GDM1 (cell line): ENCODE measurements at places on chromosomes 5 and 9.

DNA sequence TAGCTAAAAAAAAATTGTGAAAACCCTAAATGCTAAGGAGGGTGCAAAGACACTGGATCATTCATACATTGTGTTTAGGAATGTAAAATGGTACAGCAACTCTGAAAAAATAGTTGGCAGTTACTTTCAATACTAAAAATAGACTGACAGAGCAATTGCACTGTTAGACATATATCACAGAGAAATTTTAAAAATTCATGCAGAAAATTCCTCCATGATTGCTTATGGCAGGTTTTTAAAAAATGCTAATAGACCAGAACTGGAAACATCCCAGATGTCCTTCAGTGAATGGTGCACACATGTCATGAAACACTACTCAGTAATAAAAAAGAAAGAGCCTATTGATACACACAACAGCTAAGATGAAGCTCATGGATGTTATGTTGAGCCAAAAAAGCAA lies 349.8 kb upstream of the DAB2 start:
- DNase-seq = no peak

GRCh38 chr9:13607481-13608441 lies 328.3 kb upstream of the MPDZ start:
- no peak for DNase-seq

GRCh38 chr5:53934151-53934820 lies 373.8 kb downstream of the NDUFS4 start:
- DNase-seq = no peak

DNA sequence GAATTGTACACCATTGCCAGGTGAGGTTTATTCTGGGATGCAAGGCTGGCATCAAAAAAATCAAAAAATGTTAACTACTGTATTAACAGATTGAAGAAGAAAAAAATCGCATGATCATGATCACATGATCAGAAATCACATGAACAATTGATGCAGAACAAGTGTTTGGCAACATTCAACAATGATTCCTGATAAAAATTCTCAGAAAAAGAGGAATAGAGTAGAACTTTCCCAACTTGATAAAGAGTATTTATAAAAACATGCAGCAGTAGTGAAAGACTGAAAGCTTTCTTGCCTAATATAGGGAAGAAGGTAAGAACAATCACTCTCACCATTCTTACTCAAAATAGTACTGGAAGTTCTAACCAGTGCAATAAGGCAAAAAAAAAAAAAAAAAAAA lies 16.4 kb downstream of the SLCO4C1 start:
- no peak for DNase-seq

DNA sequence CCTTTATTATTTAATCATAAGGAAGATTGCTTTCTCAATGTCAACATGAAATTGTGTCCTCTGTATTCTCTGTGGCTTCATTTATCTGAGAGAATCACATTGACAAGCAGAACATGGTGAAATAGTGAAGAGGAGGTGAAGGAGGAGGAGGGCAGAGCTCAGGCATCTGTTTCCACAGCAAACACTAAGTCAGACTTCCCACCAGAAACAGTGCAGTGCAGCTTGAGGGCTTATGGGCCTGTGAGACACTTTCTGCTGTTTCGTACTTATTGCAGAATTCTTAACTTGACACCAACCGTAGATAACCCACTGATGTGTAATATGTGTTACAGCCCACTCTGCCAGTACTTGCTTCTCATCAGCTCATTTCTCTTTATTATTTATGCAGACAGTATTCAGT lies 386.3 kb downstream of the DIRAS2 start:
- no peak for DNase-seq

DNA sequence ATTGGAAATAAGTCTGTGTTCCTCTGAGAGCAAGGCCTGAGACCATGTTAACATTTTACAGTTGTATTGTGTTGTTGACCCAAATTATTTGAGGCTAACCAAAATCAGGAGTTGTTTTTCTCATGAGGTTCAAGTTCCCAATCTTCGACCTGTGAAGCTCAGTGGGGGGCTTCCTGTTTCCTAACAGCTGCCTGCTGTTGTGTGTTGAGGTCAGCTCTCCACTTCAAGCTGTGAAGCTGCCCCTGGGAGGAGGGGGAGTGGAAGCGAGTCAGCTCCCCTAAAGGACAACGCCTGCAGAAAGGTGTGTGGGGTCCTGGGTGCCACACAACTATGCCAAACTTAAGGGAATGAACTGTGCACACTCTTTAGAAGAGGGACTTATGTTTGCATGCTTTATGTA lies 295.5 kb downstream of the IRX1 start:
- no peak for DNase-seq

- DNase-seq = no peak
Measured at GRCh38 chr5:150208187-150209098, 18.6 kb downstream of the SLC6A7 start.

- no peak for DNase-seq
Measured at GRCh38 chr5:172141949-172142319, 46.1 kb downstream of the STK10 start.

GRCh38 chr9:88007291-88007650 lies 32.9 kb upstream of the CDK20 start:
- DNase-seq = no peak

DNA sequence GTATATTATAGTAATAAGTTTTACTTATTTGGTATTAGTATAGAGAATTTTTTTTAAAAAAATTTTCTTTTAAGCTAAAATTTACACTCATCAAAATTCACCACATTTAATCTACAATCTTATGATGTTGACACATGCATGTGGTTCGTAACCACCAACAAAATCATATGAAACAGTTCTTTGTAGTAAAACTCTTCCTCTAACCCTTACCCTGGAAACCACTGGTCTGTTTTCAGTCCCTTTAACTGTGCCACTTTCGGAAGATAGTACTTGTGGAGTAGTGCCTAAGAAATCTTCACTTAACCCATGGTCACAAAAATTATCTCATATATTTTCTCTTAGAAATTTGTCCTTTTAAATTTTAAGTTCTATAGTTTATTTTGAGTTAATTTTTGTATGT lies 1498.8 kb downstream of the MAT2B start:
- no peak for DNase-seq

- DNase-seq = no peak
Measured at GRCh38 chr9:116361547-116361946, 208.0 kb downstream of the PAPPA start.

DNA sequence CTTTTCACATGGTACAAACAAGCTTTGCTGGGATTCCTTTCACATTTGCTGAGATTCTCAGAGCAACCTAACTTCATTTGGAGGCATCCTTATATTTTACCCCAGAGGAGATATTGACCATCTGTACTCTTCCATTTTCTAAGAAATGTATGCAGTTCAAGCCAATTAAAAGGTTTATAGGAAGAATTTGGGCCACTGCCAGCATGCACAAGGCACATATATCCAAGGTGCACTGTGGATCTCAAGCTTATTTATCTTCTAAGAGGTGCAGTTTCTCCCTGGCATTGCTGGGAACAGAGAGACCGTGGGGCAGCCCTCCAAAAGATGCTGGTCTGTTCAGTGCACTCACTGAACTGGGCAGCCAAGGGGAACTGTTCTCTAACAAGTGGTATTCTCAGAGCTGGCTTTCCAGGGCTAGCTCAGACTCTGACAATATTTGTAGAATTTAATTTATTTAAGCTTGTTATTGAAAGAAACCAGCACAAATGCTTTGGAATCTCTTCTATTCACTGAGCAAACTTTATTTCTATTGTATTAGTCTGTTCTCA lies 213.3 kb downstream of the TENT4A start:
- DNase-seq = no peak

DNA sequence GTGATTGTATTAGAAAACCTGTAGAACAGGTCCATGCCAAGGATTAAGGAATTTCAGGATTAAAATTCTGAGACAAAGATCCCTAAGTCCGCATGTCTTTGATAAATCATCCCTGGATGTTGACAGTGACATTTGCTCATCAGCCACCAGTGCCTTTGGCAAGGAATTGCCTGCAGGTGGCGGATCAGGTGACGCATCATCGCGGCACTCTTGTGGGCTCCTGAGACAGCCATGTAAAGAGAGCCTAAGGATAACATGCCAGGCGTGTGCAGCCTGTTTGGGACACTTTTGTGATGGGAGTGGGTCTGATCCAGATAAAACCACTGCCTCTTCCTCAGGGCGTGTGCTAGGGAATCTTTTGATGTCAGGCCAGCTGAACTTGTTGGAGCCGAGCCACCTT lies 40.6 kb downstream of the ADCY2 start:
- DNase-seq = no peak

DNA sequence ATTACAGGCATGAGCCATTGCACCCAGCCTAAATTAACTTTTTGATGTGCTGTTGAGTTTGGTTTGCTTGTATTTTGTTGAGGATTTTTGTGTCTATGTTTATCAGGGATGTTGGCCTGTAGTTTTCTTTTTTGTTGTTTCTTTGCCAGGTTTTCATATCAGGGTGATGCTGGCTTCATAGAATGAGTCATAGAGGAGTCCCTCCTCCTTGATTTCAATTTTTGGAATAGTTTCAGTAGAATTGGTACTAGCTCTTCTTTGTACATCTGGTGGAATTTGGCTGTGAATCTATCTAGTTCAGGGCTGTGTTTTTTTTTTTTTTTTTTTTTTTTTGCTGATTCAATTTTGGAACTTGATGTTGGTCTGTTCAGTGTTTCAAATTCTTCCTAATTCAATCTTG lies 1164.3 kb upstream of the DMAC1 start:
- DNase-seq = no peak

DNA sequence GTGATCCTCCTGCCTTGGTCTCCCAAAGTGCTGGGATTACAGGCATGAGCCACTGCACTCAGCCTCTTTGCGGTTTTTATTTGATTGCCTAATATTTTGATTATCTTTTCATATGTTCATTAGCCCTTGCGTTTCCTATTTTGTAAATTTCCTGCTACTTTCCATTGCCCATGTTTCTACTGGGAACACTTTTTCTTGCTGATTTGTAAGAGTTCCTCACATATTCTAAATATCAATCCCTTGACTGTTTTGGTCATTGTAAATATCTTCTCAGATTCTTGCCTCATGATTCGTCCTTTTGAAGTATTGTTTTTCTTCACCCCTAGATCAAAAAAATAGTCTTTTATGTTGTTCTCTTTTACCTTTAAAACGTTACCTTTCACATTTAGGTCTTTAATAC lies 37.9 kb upstream of the TTC1 start:
- no peak for DNase-seq

- no peak for DNase-seq
Measured at GRCh38 chr5:23613566-23613965, 106.2 kb downstream of the PRDM9 start.

DNA sequence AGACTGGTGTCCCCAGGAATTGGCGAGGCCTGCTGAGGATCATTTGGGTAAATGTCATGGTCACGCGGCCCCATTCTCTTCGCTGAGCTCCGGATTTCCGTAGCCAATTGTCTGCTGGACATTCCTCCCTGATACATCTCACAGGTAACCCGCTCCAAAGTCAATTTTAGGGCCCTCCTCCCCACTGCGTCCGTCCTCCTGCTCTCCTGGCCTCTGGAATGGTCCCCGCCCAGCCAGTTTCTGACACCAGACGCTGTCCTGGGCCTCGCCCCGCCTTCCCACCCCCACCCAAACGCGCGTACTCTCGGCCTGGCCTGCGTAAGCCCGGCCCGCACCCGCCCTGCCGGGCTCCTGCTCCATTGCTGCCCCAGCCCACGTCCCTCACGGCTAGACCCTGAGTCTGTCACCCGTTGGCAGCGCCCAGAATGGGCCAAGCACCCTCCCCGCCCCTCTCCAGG lies 202.0 kb downstream of the AUH start:
- no peak for DNase-seq

DNA sequence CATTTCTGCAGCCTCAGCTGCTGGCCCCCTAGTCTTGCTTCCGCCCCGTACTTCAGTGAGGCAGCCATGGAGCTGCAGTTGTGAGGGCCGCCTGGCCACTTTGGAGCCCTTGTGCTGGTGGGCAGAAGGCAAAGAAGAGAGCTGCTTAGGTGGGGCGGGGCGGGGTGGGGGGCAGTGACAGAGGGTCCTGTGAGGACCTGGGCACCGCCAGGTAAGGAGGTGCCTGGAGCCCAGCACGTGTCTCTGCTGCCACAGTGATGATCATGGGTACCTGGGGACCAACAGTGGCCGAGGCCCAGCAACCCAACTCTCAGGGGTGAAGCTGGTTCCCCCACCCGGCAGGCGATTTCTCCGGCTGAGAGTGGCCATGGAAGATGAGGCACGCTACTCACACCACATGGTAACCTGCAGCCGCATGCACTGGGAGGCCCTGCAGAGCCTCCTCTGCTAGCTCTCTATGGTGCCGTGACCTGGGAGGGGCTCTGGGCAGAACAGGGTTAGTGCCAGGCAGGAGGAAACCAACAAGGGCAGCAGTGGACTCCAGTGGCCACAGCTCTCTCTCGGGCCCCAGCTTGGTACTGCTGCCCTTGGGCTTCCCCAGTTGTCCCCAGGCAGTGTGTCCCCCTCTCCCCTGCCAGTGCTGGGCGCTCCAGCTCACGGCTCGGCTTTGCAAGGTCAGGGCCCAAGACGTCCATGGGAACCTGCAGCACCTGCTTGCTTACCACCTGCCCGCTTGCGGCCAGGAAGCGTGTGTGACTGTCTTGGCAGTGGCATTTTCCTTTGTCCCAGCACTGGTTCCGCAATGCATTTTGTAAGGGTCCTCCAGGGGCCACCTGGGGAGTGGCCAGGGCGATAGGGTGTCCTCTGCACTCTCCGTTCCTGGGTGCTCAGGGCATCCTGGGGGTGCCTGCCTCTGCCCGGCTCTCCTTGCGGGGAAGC lies 24.0 kb downstream of the NDUFS6 start:
- no peak for DNase-seq

GRCh38 chr5:132370181-132370970 lies 866 bp downstream of the SLC22A5 start:
- no peak for DNase-seq

DNA sequence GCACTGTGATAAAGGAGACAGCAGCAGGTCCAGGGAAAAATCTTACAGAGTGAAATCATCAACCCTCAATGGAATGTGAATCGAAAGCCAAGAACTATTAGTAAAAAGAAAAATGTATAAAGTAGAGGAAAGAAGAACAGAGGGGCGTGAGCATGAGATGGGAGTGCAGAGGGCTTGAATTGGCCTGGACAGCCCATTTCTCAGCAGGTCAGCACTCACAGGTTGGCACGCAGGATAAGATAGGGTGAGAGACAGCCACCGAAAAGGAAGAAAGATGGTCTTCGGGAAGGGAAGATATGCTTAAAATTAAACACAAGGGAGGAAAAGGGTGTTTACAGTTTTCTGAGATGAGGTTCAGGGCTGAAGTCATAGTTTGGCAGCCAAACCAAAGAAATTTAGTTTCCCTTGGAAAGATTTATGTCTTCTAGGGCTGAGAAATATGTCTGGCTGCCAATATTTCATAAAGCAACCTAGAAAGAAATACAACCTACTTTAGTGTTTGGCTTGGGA lies 524.7 kb downstream of the SPATA31D1 start:
- DNase-seq = no peak

GRCh38 chr5:39757131-39757530 lies 332.4 kb upstream of the DAB2 start:
- DNase-seq = no peak

- DNase-seq = no peak
Measured at GRCh38 chr9:34383904-34384303, 7.2 kb upstream of the MYORG start.

- no peak for DNase-seq
Measured at GRCh38 chr5:95759634-95760033, 28.5 kb downstream of the RHOBTB3 start.
